ENCODE measurements at places on chromosomes 16 and 17. TPM values are rescaled to one million over a fixed set of nuclear protein-coding genes. Genes with fewer than 3 reads are reported as not detected.

GRCh38 chr16:52547004-52547833 lies at the start of gene TOX3:
Gene TOX3 (minus strand): TSS chr16:52547143. CDS start chr16:52546723, 420 bp downstream.
- peaks cover 25% of the 10 kb centered on the region for H3K4me1 ChIP-seq
- peaks cover 4% of the 10 kb centered on the region for H3K36me3 ChIP-seq
- peak within 1 kb of the TSS; percentile 92 for H3K4me3 ChIP-seq

DNA sequence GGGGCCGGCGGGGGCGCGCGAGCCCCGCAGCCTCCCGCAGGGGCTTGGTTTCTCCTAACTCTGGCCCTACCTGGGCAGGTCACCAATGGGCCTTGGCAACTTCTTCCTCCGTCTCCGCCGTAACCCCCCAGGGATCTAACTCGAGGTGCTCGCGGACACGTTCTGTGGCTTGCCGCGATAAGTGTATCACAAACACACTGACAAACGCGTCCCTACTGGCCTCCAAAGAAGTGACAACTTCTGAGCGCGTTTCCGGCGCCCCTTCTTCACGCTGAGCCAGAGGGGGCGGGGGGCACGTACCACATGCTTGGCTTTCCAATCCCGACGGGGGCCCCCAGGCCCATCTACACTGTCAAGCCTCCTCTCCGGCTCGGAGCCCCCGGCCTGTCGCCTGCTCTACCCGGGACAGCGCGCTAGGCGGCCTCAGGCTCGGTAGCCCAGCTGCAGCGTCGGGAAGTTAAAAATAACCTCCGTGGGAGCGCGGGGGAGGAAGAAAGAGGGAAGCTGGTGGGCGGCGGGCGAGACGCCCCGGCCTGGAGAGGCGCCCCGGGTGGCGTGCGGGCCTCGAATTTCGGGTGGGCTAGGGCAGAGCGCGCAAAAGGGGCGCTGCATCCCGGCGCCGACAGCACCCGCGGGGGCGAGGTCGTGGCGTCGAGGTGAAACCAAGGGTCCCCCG lies 725 bp upstream of the SPHK1 start:
- no peak for DNase-seq
- peaks cover 15% of the 10 kb centered on the region for H3K4me1 ChIP-seq
- peak overlapping the region; percentile 93 for H3K4me3 ChIP-seq
- H3K27ac ChIP-seq, result peak overlapping the region; percentile 80

DNA sequence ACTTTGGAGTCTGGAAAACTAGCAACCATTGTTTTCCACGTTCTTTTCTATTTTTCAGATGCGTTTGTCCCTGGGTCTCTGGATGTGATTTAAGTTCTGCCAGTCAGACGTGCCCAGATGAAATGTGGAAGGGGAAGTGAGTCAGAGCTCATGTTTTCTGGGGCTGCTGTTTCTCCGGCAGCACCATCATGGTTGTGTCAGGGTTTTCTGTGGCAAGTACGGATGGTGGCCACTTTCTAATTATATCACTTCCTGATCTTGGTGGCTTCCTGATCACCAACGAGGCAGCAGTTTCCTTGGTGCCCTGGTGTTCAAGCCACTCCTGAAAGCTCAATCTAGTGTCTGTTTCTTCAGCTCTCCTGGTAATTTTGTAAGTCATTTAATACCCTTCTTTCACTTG lies 31.4 kb upstream of the PMFBP1 start:
- H3K4me3 ChIP-seq, result no peak overlapping the region
- no peak for DNase-seq
- no peaks in the 10 kb centered on the region for H3K27me3 ChIP-seq
- H3K27ac ChIP-seq, result peak overlapping the region; percentile 25

GRCh38 chr16:14303639-14304394 lies 232.7 kb downstream of the MRTFB start:
- peaks cover 40% of the 10 kb centered on the region for H3K4me1 ChIP-seq
- peak overlapping the region; percentile 53 for H3K27ac ChIP-seq
- H3K4me3 ChIP-seq, result peak overlapping the region; percentile 86
- H3K27me3 ChIP-seq, result peaks cover 40% of the 10 kb centered on the region

DNA sequence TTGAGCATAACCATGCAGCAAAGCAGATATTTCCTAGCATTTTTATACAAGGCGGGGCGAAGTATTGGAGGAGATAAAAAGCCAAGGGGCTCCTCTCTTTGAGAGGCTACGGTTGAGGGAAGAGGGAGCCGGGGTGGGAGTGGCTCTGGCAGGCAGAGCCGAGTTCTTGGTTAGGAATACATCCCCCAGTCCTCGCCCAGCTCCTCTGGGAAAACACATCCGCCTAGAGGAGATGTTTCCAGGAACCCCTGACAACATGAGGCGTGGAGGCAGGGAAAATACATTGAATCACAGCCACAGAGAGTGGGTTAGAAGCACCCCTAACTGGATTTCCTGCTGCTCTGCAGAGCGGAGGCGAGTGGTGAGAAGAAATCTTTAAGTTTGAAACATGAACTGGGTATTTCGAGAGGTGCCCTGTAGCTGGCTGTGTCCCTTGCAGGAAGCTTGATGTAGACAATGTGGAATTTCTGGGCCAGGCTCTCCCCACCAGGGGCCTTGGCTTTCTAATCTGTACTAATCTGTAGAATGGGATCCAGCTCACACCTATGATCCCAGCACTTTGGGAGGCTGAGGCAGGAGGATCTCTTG lies 27.3 kb downstream of the TTYH2 start:
- no peaks in the 10 kb centered on the region for H3K36me3 ChIP-seq
- DNase-seq, result no peak
- peaks cover 15% of the 10 kb centered on the region for H3K4me1 ChIP-seq
- peak overlapping the region; percentile 64 for H3K27ac ChIP-seq

- peaks cover 72% of the 10 kb centered on the region for H3K4me1 ChIP-seq
- no peak for DNase-seq
- H3K36me3 ChIP-seq, result peaks cover 15% of the 10 kb centered on the region
- peak overlapping the region; percentile 80 for H3K4me3 ChIP-seq
These were observed 119.8 kb downstream of the HIC1 start for GRCh38 chr17:2174468-2175293.

DNA sequence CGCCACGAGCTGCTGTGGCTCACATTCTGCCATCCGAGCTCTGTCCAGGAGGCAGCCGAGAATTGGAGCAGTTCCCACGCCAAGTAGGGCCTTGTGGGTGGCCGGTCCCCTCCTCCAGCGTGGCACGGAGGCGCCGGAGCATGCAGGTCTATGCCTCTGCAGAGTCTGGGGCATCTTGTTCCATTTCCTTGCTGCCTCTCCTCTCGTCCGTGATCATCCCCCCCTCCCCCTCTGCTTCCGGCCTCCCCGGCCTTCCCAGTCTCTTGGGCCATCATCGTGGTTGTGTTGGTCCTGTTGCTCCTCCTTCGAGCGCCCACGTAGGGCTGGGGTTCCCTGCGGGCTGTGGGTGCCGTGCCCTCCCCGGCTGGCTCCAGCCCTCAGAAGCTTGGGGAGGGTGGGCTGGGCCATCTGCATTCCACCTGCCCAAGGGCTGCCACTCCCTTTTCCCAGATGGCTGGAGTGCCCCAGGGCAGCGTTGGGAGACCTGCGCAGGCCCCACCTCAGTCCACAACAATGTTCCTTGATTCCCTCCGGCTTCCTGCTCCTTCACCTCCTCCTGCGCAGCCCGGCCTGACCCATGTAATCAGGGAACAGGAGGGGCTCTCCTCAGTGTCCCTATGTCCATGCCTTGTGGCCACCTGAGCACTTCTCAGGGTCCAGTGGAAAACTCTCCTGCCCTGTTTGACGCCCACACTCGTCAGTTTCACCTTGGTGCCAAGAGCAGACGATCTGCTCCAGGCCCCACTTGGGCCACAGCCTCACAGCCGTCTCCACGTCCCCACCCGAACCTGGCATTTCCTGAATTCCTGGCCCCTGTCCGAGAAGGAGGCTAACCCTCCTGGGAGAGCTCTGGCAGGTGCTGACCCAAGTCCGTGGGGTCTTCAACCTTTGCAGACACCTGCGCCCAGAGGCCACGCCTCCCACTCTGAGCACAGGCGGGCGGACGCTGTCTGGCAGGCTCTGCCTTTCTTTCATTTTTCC lies 37.1 kb downstream of the BAIAP2 start:
- peaks cover 32% of the 10 kb centered on the region for H3K4me1 ChIP-seq
- no peak for DNase-seq
- H3K36me3 ChIP-seq, result peaks cover 3% of the 10 kb centered on the region
- peak overlapping the region; percentile 88 for H3K27ac ChIP-seq
- no peaks in the 10 kb centered on the region for H3K27me3 ChIP-seq

GRCh38 chr17:57666946-57667345 lies 78.2 kb downstream of the CCDC182 start:
- H3K4me1 ChIP-seq, result peaks cover 68% of the 10 kb centered on the region
- DNase-seq, result peak; percentile 50
- no peak overlapping the region for H3K4me3 ChIP-seq
- no peaks in the 10 kb centered on the region for H3K27me3 ChIP-seq
- H3K27ac ChIP-seq, result no peak overlapping the region

The RBFOX1 gene
- 21.0 TPM for total RNA-seq

The OTOA gene
- total RNA-seq, result 0.17 TPM

The KRTAP9-8 gene
- total RNA-seq, result not detected

The VASN gene
- total RNA-seq, result 9.7 TPM

The EEF2KMT gene
- 16.5 TPM for total RNA-seq

The P2RX1 gene
- not detected for total RNA-seq
